ENCODE measurements at places on chromosomes 3 and 15.

GRCh38 chr15:70343961-70344621, 246.4 kb upstream of the TLE3 start:
- peak; percentile 19 for DNase-seq

GRCh38 chr15:36645106-36645505, 65.7 kb downstream of the CDIN1 start:
- no peak for DNase-seq

GRCh38 chr3:197364410-197365071, 66.1 kb upstream of the DLG1 start:
- peak; percentile 15 for DNase-seq

DNA sequence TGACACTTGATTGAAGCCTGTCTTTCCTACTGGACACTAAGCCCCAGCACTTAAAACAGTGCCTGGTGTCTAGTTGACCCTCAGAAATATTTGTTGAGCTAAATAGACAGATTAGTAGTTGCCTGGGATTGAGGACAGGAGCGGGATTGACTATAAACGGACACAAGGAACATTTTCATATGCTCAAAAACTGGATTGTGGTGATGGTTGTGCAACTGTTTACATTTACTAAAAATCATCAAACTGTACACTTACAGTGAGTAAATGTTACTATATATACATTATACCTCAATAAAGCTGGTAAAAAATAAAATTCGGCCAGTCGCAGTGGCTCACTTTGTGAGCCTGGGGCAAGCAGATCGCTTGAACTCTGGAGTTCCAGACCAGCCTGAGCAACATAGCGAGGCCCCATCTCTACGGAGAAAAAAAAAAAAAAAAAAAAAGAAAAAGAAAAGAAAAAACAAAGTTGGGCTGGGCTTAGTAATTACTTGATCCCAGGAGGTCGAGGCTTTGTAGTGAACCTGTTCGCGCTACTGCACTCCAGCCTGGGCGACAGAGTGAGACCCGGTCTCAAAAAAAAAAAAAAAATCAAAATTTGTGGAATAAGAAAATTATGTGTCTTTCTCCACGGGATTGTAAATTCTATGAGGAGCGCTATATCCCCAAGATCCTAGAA, 632 bp upstream of the IDH3A start:
- no peak for DNase-seq

DNA sequence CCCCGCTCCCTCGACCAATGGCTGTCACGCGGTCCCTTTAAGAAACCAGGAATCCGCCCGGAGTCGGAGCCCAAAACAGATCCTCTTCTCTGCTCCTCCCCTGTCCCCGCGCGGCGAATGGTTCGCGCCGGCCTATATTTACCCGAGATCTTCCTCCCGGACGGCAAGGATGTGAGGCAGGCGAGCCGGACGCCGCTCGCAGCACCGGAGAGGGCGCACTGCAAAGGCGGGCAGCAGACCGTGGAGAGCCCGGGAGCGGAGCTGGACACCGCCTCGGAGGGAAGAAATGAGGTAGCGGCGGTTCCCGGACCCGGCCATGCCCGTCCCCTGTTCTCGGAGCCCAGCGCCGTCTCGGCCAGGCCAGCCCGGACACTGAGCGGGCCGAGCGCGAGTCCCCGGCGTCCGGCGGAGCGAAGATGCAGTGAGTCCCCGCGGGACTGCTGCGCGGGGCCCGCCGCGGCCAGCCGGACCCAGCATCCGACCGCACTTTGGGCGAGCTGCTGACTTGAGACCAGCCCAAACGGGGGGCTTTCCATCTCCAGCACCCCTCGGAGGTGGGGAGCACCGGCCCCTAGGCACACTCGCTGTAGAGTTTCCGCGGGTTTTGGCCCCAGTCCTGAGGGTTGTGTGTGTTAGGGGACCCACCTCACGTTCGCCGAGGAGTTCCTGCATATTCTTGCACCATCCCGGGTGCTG, at the start of gene FAM43A:
FAM43A (plus strand) TSS at position 166 of the 696 bp plus-strand sequence. CDS start 944 bp downstream, outside the sequence.
- DNase-seq: peak; percentile 41

GRCh38 chr15:68646156-68646555, 67.4 kb downstream of the CORO2B start:
- DNase-seq: no peak

DNA sequence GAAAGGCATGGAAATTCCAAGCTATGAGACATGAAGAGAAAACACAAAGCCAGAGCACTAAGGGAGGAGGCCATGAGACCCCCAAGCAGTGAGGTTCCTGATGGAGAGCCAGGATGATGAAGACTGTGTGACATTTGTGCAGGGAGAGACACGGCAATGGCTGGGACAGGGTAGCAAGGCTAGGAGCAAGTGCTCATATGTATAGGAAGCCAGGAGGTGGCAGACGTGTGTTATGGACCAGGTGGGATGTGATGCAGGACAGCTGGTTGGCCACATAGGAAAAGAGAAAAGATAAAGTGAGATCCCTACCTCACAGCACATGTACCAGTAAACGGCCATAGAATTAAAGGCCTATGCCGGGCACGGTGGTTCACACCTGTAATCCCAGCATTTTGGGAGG, 112.7 kb downstream of the APBA2 start:
- DNase-seq: no peak

DNA sequence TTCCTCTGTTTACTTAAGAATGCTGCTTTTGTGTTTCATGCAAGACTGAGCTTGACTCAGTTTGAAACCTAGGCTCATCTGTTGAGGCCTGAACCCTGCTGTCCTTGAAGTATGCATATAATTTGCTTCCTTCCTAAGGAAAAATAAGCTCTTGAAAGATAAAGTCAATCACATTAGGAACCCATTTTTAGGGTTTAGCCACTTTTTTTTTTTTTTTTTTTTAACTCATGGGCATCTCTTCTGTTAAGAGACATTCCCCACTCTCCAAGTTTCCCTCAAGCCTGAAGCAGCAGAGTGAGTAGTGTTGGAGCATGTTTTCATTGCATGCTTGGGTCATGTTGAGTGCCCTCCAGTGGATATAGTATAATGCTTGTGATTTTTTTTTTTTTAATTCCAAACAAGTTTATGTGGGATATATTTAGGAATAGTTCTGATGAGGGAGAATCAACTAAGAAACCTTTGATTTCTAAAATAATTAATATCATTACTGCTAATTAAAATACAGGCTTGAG, 3.6 kb downstream of the CTNNB1 start:
- no peak for DNase-seq

GRCh38 chr15:33400941-33401340, 90.2 kb downstream of the RYR3 start:
- no peak for DNase-seq

GRCh38 chr3:155494332-155494731, 200.8 kb upstream of the STRIT1 start:
- DNase-seq: no peak

GRCh38 chr15:71044006-71044405, 71.3 kb upstream of the THSD4 start:
- no peak for DNase-seq

DNA sequence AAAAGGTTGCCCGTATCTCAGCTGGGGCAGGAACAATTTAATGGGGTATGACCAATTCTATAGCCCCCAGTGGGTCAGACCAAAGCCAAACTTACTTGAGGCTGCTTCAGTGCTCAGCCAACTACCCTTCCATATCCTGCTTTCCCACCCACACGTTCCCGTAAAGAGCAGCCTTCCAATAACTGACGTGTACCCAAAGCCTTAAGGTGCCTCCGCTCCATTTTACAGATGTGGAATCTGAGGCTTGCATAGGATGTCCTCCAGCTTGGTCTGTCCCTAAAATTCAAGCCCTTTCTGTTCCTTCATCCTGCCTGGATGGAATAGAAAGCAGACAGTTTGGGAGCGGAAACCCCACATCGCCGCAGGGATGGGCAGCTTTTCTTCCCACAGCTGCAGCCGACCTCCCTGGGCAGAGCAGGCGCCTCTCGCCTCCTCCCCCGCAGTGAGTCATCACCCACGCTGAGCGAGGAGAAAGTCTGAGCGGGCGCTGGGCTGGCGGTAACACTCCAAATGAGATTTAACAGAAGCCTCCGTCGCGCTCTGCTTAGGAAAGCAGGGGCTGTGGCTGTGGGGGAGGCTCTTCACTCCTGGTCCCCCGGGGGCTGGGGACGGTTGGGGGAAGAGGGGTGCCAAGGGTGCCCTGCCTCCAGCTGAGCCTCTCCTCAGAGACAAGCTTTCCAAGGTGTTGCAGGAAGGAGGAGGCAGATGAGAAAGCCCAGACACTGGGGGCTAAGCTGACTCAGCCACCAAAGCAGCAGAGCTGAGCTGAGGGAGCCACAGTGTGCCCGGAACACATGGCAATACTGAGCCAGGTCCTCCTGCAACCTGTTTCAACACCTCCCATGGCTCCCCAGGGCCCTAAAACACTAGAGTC, 57.8 kb upstream of the HRH1 start:
- DNase-seq: no peak

GRCh38 chr3:40780925-40781406, 256.2 kb downstream of the ZNF621 start:
- DNase-seq: peak; percentile 63

- DNase-seq: no peak
Measured at GRCh38 chr3:63595221-63595620, 57.3 kb upstream of the SNTN start.

DNA sequence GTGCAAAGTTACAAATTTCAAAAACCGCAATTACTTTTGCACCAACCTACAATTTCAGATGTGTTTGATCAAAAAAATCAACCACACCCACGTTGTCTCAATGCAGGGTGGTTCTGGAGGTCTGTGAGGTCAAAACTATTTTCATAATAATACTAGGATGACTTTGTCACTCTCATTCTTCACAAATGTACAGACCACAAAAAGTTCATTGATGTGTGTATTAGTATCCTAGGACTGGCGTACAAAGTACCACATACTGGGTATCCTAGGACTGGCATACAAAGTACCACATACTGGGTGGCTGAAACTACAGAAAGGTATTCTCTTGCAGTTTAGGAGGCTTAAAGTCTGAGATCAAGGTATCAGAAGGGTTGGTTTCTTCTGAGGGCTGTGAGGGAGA, 13.0 kb downstream of the SUCLG2 start:
- DNase-seq: no peak

- DNase-seq: no peak
Measured at GRCh38 chr15:62879770-62880169, 162.8 kb upstream of the TPM1 start.

DNA sequence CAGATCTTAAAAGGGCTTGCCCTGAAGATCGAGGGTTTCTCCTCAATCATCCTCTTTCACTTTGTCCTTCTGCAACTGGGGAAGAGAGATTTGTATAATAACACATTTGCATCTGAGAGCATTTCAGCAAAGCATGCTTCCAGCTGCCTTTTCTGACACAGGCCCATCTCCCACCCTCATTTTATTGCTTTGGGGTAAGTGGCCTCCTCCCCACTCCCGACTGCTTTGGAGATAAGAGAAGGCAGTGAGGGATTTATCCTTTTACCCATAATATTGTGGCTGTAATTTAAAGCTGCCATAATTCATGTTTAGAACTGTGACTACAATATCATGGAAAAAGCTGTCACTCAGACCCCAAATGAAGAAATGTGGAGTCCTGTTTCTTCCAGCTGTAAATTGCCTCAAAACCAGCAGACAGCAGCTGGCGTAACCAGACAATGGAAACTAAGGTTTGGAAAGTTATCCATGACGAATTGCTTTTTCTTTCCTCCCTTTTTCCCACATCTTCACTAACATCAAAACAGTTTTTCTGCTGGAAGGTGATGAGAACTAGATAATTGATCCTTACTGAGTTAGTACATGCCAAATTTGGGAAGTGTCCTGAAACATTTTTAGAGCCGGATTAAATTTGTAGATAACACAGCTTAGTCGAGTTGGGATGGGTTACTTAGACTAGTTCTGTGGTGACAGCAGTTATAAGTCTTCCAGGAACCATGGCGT, 104.2 kb upstream of the PFN2 start:
- no peak for DNase-seq

- DNase-seq: peak; percentile 61
Measured at GRCh38 chr3:123871946-123872345, 12.2 kb downstream of the MYLK start.

GRCh38 chr3:15983232-15983631, 185.5 kb upstream of the ANKRD28 start:
- DNase-seq: no peak

DNA sequence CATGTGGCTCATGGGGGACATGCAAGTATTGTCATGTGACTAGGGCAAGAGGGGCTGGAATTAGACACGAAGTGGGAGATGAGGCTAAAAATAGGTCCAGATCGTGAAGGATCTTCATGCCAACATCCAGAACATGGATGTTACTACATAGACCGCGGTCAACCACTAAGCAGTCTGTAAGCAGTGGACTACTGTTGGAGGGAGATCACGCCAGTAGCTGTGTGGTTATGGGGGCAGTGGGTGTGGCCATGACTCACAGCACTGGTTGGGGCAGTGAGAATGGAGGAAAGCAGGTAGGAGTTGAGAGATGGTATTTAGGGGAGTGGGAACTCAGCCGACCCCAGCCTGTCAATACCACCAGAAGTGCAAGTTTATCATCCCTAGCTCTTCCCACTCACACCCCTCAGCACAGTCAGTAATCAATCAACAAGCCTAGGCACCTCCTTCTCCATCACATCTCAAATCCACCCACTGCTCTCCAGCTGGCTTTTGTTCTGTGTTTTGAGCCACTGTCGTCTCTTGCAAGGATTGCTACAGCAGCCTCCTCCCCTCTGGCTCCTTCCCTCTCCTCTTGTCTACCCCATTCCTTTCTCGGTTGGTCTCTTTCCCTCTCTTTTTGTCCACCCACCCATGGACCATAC, 107.2 kb upstream of the ABHD17C start:
- no peak for DNase-seq

DNA sequence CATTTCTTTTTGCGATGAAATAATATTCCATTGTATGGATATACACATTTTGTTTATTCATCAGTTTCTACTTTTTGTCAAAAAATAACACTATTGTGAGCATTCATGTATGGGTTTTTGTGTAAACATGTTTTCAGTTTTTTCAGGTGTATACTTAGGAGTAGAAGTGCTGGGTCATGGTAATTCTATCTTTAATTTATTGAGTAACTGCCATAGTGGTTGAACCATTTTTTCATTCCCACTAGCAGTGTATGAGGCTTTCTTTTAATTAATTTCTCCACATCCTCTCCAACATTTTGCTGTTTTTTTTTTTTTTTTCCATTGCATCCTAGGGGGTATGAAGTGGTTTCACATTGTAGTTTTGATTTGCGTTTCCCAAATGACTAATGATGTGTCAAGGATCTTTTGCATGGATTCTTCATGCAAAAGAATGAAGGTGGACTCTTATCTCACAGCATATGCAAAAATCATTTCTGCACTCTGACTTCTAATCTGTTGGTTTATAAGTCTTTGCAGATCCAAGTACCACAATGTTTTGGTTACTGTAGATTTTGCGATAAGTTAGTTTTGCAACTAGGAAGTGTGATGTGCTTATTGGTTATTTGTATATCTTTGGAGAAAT, 12.6 kb downstream of the ATP2C1 start:
- DNase-seq: no peak

- DNase-seq: no peak
Measured at GRCh38 chr3:74360406-74360805, 254.1 kb downstream of the CNTN3 start.
